MM.1S (cell line): ENCODE measurements at places on chromosomes 5 and 9.

DNA sequence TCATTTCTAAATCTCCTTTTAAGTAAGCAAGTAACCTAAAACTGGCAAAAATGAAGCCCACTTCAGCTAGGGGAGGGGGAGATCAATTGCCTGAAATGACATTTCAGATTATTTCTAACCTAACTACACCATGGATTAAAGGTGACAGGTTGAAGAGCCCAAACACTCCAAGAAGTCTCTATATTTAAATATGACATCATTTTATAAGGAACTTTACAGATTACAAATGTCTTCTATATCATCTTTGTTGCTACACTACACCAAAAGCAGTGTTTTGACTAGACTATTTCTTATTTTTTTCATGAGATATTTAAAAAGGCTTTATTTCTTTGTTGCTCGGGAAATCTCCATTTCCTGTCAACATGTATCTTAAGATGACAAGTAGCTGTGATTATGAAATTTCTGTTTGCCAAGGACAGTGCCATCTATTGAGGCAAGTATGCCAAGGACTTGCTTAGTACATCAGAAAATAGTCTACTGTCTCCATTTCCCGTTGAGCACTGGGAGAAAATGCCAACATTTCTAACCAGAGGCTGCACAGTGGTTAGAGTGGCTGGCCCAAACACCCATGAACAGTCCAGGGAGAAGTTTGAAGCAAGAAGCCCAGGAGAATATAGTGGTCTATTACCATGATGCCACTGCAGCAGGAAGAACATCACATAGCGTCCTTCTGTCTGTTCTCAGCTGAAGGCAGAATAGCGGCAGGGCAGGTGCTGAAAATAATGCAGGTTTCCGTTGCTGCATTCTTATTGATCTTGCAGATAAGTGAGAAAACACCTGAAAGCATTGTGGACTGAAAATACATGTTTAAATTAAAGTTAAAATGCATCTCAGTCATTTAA is 93.4 kb upstream of the ITGA2 start:
- no peak for DNase-seq

GRCh38 chr9:116549061-116549664 is 137.9 kb upstream of the TRIM32 start:
- no peak for DNase-seq

DNA sequence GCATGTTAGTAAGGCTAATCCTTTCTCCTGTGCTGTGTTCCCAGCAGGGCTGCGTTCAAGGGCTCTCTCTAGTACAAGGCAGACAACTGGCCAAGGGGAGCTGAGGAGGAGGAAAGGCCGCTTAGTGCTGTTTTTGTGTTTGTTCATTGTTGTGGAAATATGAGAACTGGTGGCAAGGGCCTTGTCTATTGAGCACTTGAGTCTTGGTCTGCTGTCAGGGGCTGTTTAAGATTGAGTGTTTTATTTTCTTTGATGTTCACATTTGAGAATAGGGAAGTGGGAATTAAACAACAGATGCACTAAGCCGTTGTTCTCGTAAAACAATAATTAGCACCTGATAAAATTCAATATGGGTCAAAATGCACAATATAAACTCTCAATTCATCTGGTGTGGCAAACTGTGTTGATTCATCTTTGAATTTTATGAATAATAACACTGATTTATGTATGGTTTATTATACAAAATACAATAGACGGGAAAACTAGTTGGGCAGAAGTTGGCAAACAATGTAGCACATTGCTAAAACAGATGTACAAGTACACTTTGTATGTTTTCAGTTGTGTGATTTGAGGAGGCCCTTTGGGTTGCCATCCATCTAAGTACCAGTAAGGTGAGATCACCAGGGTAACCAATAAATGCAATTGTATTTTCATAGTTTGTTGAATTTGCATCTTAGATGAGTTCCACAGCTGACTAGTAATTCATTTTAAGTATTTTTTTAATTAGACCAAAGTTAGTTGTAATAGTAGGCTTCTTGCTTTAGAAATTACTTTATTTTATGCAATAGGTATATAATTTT is 97.6 kb upstream of the GRHPR start:
- no peak for DNase-seq

- peak; percentile 37 for DNase-seq
These were observed 482 bp downstream of the CD14 start for GRCh38 chr5:140632366-140633020.

DNA sequence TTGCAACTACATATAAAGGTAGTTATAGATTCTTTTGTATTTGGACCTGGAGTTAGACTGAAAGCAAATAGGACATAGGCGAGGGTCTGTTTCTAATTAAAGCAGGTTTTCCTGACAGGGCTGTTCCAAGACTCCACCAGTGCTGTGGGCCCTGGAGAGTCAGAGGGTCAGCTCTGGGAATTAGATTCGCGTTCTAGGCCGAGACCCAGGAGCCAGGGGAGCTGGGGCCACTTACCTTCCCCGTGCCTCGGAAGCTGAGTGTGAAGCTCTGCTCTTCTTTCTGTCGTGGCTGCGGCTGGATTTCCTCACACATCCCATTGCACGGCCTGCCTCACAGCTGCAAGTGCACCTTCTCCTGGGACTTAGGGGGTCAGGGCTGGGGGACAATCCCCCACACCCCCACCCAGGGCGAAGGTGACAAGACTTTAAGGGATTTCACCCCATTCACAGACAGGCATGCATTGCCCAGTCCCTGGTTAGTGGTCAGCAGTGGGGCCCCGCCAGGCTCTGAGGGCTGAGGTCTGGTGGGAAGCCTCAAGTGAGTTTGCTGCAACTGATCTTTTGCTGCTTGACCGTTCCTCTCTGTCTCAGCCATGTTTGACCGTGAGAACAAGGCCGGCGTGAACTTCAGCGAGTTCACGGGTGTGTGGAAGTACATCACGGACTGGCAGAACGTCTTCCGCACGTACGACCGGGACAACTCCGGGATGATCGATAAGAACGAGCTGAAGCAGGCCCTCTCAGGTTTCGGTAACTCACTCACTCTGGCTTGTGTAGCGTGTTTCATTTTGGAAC is 15.3 kb upstream of the AHRR start:
- DNase-seq = no peak

GRCh38 chr5:152185547-152186245 is 219.4 kb downstream of the NMUR2 start:
- no peak for DNase-seq

GRCh38 chr5:95761771-95762651 is 30.9 kb downstream of the RHOBTB3 start:
- no peak for DNase-seq

DNA sequence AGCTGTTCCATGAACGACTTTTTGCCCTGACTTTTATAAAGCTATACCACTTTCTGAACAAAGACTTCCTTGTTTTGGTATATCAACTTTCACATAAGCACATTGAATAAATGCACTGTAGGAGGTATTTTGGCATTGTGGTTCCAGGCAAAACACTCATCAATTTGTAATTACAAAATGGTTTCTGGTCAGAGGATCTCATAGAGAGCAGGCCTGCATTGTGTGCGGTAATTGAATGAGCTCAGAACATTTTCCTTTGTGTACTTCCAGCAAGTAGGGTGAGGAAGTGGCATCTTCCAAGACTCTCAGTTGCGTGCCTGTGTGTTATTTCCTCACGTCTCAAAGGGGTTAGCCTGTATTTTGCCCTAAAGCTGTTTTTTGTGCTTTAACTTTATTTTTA is 89.2 kb downstream of the PDE6A start:
- no peak for DNase-seq

GRCh38 chr5:175897285-175897684 is 25.9 kb downstream of the CPLX2 start:
- DNase-seq = no peak

GRCh38 chr9:90074316-90074962 is 469.6 kb downstream of the GADD45G start:
- no peak for DNase-seq

DNA sequence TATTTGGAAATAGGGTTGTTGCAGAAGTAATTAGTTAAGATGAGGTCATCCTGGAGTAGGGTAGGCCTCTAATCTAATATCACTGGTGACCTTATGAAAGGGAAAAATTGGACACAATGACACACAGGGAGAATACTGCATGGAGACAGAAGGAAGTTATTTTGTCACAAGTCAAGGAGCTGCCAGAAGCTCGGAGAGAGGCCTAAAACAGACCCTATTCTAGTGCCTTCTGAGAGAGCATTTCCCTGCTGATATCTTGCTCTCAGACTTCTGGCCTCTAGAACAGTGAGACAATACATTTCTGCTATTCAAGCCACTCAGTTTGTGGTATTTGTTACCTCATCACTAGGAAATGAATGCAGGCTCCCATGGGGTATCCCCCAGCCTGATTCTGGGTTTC is 332.9 kb downstream of the CSNK1G3 start:
- DNase-seq = no peak

- no peak for DNase-seq
These were observed 122.3 kb downstream of the MARCHF11 start for GRCh38 chr5:16057277-16057676.

DNA sequence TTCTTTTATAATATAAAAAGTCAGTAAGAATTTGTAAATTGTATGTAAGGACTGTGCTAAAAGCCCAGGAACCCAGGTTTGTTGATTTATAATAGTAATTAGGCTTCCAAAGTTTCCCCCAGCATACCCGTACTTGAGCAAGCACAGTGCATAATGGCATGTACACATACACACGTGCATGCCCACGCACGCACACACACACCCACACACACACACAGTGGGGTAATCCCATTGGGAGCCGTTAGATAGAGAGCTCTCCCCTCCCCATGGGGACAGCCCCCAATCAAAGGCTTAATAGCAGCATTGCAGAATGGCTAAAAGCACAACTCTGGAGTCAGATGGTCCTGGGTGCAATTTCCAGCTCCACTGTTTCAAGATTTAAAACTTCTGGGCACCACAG is 319.7 kb upstream of the RFX3 start:
- no peak for DNase-seq

DNA sequence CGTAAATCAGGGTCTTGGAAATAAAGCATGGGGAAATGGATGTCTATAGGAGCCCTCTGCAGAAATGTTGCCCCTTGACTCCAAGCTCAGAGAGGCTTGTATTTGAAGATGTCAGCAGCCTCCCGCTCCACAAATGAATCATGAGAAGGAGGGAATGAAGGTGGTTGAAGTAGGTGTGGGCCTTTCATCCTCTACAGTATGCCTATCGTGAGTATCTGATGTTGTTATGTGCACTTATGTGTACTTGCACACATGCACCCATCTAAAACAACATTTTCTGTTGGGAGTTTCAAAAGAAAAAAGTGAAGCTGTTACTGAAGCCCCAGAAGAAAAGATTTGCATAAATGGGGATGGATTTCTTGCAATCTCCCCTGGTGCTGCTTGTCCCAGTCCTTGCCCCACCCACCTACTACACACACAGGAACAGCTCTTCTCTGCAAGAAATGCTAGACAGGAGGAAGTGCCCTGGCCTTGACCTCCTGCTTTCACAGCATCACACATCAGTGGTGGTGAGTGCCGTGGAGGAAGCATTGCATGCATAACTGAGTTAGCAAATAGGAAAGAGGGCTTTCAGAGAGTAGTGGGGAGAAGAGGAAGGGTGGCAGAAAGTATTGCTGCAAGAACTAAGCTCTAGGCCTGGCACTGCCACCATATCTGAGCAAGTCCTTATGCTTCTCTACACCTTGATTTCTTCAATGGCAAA is 156.1 kb downstream of the SNX18 start:
- peak; percentile 95 for DNase-seq

DNA sequence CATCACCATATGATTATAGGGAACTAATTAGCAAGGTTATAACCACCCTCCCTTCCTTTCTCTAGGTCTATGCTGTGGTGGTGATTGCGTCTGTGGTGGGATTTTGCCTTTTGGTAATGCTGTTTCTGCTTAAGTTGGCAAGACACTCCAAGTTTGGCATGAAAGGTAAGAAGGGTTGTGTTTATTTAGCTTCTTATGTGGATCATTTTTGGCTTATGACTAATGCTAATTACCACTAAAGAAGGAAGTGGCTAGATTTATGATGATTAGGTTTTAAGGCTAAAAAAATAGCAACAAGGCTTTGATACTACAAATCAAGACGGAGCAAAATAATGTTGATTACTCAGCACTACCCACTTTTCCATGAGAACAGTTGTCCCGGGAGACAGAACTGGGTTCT is 82.4 kb downstream of the NTRK2 start:
- no peak for DNase-seq

DNA sequence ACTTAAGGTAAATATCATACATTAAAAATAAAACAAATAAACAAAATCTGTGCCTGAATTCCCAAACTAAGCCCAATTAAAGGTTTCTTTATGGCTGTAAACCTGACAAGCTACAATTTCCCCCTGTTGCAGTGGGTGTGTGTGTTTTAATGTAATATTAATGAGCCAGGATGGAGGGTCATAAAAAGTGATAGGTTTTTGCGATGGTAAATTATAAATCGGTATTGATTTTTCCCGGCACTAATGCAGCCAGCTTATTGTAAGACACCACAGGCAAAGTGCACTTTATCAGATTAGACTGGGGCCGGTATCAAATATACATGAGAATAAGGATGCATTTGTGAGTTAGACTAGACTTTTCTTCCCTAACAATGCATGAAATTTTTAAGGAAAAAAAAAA is 120.4 kb downstream of the EBF1 start:
- DNase-seq = no peak

DNA sequence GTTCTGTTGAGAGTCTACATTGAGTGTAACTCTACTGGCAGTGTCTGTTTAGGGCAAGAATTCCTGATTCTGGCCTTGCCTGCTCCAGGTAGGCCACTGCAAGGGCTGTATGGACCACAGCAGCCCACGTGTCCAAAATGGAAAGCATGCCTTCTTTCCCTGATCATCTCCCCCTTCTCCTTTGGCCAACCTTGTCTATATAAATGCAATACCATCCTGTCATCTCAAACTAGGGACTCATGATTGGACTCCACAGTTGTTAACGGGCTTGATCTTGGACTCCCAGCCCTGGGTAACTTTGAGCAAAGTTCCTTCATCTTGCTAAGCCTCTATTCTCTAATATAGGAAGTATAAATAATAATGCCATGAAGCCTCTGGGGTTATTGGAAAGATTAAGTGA is 533.6 kb downstream of the BNC2 start:
- no peak for DNase-seq

DNA sequence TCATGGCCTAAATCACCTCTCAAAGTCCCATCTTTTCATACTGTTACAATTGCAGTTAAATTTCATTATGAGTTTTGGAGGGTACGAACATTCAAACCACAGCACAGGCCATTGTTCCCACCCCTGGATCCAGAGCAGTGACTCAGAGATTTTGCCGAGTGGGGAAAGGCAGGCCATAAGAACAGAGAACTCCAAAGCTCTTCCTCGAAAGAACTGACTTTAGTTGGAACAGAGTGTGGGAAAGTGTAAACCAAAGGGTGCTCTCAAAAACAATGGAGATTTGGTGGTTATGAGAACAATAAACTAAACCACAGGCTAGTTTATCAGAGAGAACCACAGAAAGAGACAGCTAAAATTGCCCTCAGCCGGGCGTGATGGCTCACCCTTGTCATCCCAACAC is 19.4 kb upstream of the GRPEL2 start:
- no peak for DNase-seq

- no peak for DNase-seq
These were observed 159.9 kb downstream of the CSNK1G3 start for GRCh38 chr5:123671711-123672456.

GRCh38 chr5:8730194-8730593 is 815.7 kb downstream of the SEMA5A start:
- no peak for DNase-seq
